ENCODE measurements at places on chromosomes 16 and 17.
A peak's percentile ranks its signal among the peaks of the same experiment; 100 is the strongest.

DNA sequence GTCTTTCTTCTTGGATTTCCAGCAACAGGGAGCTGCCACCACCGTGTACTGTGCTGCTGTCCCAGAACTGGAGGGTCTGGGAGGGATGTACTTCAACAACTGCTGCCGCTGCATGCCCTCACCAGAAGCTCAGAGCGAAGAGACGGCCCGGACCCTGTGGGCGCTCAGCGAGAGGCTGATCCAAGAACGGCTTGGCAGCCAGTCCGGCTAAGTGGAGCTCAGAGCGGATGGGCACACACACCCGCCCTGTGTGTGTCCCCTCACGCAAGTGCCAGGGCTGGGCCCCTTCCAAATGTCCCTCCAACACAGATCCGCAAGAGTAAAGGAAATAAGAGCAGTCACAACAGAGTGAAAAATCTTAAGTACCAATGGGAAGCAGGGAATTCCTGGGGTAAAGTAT lies 389.0 kb downstream of the MAF start:
- DNase-seq = no peak

- DNase-seq = peak; percentile 62
These were observed 2.1 kb downstream of the SRSF2 start for GRCh38 chr17:76735006-76735405.

GRCh38 chr17:64687961-64688360 lies 25.9 kb upstream of the SMURF2 start:
- DNase-seq = peak; percentile 56

GRCh38 chr17:15944759-15945526 lies at the start of gene ADORA2B:
TSS of gene ADORA2B (plus strand) at chr17:15945130. CDS start at chr17:15945249, 119 bp downstream.
- peak; percentile 70 for DNase-seq

DNA sequence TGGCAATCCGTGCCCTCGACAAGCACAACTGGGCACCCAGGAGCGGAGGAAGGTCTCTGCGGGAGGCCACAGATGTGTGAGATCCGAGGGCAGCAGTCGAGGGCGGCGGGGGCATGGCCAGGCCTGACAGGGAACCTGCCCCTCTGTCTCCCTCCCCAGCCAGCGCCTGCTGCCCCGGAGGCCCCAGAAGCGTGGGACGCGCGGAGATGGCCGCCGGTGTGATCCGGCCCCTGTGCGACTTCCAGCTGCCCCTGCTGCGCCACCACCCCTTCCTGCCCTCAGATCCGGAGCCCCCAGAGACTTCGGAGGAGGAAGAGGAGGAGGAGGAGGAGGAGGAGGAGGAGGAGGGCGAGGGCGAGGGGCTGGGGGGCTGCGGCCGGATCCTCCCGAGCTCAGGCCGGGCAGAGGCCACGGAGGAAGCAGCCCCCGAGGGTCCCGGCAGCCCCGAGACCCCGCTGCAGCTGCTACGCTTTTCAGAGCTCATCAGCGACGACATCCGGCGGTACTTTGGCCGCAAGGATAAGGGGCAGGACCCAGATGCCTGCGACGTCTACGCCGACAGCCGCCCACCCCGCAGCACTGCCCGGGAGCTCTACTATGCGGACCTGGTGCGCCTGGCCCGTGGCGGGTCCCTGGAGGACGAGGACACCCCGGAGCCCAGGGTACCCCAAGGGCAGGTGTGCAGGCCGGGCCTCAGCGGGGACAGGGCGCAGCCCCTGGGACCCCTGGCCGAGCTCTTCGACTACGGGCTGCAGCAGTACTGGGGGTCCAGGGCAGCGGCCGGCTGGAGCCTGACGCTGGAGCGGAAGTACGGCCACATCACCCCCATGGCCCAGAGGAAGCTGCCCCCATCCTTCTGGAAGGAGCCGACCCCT lies 1.7 kb downstream of the PERCC1 start:
- no peak for DNase-seq

DNA sequence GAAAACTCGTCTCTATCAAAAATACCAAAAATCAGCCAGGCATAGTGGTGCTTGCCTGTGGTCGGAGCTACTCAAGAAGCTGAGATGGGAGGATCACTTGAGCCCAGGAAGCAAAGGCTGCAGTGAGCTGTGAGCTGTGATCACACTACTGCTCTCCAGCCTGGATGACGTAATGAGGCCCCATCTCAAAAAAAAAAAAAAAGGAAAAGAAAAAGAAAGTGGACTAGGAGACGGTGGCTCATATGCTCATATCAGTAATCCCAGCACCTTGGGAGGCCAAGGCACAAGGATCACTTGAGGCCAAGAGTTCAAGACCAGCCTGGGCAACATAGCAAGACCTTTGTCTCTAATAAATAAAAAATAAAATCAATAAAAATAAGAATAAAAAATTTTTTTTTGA lies 8.8 kb upstream of the SUMO2 start:
- peak; percentile 46 for DNase-seq

DNA sequence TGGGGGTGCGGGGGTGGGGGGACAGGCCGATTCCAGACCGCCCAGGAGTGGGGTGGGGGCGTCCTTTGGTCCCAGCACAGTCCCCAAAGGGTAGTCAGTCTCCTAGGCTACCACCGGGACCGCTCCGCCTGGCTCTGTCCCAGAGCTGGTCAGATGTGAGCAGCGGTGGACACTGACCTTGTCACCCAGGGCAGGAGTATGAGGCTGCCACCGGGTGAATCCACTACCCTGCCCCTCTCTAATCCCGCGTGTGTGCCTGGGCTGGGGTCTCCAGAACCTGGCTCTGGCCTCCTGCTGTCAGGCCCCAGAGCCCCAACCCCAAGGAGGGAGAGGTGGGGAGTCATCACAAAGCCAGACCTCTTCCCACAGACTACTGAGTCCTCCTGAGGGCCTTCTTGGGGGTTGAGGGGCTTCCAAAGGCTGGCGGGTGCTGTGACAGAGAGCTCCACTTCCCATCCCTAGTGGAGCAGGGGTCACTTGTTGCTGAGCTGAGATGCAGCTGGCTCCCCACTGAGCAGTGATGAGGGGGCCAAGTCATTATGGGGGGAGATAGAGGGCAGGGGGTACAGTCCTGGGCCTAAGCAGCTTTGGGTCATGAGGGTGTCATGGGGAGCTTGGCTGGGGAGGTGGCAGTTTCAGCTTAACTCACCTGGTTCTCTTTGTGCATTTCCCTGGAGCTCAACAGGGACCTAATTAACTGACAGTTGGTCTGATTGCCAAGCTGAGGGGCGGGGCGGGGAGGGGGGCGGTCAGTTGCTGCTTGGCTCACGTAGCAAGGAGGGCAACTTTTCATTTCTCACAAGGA lies 1.2 kb downstream of the PPP1R1B start:
- DNase-seq = no peak

DNA sequence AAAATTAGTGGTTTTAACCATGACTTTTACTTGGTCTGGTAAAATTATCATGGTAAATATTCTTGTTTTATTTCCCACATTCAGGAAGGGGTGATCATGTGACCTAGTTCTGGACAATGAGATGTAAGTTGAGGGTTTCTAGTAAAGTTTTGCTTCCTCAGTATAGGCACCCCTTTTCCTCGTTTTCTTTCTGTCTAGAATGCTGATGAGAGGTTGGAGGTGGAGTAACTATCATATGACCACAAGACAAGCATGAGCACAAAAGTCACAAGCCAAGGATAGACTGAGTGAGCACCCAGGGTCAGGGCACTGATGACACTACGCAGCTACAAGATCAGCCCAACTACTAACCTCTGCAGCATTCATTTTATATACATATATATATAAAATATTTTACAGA lies 53.9 kb downstream of the MYO1D start:
- DNase-seq = peak; percentile 6

- DNase-seq = peak; percentile 24
These were observed 66.4 kb downstream of the MYH10 start for GRCh38 chr17:8563981-8564602.

- DNase-seq = no peak
These were observed 848 bp upstream of the KRT19 start for GRCh38 chr17:41528959-41529353.

DNA sequence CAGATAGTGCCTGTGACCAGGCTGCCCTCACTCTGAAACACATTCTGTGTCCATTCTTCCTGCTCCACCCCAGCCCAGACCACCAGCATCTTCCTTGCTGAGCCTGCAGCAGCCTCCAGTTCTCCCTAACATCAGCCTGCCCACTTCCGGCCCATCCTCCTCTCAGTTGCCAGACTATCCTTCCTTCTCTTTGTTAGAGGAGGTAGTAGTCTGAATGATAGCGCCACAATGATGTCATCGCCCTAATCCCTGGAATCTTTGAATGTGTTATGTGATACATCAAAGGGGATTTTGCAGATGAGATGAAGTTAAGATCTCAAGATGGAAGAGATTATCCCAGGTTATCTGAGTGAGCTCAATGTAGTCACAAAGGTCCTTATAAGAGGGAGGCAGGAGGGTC lies 3.2 kb upstream of the ZDHHC1 start:
- peak; percentile 53 for DNase-seq

GRCh38 chr17:33291248-33292200 lies 1.6 kb downstream of the ASIC2 start:
- DNase-seq = peak; percentile 28

- peak; percentile 17 for DNase-seq
These were observed 155.7 kb upstream of the TNRC6C start for GRCh38 chr17:77802811-77803220.

DNA sequence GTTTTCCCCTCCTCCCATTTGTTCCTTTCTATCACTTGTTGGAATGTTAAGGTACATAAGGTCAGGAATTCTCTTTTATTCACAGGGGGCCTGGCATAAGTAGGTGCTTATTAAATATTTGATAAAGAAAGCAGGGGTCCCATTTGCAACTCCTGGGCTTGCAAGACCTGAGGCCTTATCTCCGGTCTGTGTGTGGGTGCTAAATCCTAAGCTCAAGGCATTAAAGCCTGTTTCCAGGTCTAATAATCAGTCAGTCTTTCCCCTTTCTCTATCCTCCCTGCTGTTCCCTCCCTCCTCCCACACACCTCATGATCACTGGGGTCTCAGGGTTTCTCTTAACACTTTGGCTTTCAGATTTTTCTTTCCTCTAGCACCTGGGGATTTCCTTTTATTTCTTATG lies 17.1 kb downstream of the NTN1 start:
- no peak for DNase-seq

- DNase-seq = no peak
These were observed 5.9 kb downstream of the RETREG3 start for GRCh38 chr17:42603318-42603717.

DNA sequence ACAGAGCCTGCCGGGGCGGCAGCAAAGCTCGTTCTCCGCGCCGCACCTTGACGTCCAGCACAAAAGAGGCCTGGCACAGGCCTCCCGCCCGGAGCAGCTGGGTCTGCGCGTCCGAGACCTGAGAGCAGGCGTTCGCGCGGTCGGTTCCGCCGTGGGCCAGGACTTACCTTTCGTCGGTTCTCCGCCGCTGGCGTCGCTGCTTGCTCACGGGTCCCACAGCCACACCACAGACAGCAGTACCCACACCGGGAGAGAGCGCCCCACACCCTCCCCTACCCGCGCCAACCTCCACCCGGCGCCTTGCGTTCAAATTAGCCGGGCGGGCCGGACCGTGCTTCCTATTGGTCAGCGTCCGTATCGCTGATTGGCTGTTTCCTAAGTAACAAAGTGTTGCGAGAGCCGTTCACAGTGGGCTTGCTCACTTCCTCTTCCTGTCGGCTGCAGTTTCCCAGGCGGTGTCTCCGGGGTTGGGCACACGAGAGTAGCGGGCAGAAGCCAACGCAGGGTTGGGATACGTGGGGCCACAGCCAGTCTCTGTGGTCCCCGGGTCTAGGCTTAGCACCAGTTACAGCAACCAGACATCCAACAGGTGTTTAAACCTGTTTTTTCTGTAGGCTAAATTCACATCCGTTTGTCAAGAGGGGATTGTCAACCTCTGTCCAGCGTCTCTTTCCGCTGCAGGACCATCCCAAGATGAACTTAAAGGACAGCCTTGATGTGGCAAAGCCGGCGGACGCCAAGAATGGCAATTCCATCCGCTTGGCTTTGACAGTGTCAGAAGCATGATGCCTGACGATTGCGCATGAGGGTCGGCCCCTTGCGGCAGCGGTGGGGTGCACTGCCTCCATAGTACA lies at the start of gene KIF18B:
TSS of gene KIF18B (minus strand) at position 313 of the 854 bp plus-strand sequence. CDS start 11,429 bp downstream, outside the sequence.
- peak; percentile 94 for DNase-seq

DNA sequence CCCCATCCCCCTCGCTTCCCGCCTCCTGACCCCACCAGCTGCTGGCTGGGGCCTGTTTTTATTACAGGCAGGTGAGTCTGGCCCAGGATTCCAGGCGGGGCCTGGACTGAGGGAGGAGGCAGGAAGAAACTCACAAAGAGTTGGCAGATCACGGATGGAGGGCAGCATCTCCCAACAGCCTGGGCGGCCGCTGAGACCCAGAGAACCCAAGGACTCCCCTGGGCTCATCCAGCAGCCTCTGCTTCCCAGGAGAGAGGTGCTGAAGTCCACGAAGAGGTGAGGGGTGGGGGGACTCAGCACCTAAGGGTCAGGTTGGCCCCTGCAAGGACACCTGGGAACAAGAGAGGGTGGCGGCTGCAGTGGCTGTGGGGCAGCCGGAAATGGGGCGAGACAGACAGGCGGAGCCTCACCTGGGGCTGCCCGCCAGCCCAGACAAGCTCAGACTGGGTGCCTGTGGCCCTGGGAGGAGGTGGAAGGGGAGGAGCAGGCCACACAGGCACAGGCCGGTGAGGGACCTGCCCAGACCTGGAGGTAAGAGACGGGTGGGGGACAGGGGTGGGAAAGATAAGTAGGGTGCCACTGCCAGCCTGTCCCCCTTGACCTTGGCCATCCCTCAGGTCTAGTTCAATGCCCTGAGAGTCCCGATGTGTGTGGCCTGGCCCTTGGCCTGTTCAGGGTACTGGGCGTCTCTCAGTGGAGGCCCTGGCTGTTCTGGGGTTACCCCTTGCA lies 8.7 kb upstream of the ADGRG1 start:
- DNase-seq = no peak

DNA sequence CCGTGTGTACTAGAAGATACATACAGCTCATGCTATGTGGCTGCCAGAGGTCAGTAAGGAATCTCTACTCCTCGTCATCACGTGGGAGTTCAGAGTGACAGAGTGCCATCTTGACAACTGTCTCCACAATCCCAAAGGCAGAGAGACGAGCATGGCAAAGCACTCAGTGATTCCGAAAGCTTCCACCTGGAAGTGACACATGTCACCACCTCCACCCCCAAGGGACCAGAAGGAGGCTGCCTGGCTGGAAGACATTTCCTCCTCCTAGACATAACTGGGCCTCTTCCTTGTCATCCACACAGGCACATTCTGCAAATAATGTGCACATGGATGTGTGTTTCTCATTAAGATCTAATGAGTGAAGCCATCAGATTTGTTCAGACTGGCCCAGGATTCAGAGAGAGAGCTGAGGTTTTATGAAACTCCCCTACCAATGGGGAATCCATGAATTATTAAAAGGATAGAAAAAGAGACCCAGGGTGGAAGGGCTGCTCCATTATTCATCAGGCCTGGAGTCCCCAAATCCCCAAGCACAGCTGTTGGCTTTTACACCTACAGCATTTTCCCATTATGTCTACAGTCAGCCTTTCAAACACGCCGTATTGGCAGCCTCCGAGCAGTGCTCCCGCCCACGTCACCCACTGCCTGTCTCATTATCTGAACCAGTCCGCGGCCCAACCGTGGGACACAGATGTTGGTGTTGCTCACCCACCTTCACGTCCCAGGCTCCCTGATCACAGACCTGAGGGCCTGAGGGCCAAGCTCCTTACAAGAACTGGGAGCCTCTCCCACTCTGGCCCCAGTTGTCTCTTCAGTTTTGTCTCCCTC lies 3.3 kb upstream of the CACNG5 start:
- no peak for DNase-seq
